ENCODE measurements at places on chromosomes 3 and 15.

DNA sequence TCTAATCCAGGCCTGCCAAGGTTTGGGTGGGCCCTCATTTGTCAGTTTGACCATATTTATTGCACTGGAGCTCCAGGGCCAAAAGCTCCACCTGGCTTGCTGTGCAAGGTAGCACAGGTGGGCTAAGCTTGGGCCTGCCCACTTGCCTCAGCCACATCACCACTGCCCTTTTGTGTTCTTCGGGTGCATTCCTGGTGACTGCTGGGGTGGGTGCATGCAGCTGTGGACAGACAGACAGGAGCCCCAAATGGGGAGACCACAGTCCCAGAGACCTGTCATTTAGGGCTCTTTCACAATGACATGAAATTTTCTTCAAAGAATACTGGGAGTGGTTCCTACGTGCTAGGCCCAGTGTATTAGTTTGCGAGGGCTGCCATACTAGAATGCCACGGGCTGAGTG is 2.7 kb downstream of the MESP2 start:
- H3K4me1 ChIP-seq: peaks cover 16% of the 10 kb centered on the region
- no peaks in the 10 kb centered on the region for H3K36me3 ChIP-seq
- no peak overlapping the region for H3K27ac ChIP-seq

DNA sequence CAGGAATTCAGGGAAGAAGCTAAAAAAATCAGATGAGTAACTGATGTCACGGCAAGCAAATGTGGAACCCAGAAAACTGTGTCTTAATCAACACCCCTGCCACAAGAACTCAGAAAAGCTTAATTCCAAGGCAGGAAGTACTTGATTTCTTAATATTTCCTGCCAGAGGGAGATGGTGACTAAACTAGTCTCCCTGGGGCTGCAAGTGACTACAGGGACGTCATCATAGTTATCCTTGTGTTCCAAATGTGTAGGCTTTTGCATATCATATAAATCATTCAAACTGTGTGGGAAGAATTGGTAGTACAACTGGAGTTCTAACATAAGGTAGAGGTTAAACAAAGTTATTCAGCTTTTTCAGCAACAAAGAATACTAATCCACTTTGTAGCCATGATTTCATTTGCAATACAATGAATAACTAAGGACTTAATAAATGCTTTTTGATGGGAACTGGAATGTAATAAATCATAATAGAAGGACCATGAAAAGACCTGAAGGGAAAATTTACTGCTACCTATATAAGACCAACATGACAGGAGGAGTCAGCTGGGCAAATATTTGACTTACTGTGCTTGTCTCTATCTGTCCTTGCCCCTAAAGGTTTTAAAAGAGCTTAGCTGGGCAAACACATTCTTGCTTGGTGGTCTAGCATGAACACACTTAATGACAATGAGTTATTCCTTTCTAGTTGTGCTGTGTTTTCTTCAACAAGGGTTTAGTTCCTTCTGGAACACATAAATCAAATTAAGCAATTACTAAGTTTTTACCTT is 76.0 kb upstream of the NECTIN3 start:
- DNase-seq: peak; percentile 73
- no peak overlapping the region for H3K4me3 ChIP-seq
- H3K27me3 ChIP-seq: no peaks in the 10 kb centered on the region
- no peaks in the 10 kb centered on the region for H3K36me3 ChIP-seq
- peaks cover 2% of the 10 kb centered on the region for H3K4me1 ChIP-seq

DNA sequence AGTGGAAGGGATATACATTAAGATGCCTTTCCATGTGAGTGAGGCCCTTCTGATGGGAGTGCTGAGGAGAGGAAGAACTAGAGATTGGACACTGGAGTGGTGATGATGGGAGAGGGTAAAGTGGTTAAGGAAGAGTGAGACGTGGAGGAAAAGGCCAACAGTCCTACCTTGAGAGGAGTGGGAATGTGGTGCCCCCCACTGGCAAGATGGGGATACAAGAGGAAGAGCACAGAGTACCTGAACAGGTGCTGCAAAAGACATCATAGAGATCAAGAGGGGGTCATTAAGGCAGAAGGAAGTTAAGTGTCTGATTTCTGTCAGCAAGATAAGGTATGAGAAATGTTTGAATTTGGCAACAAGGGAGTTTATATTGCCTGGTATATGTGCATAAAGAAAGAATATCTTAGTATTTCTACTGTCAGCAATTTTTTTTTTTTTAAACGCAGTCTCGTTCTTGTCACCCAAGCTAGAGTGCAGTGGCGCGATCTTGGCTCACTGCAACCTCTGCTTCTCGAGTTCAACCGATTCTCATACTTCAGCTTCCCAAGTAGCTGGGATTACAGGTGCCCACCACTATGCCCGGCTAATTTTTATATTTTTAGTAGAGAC is 34.0 kb downstream of the ARIH2 start:
- no peak overlapping the region for H3K27ac ChIP-seq
- H3K27me3 ChIP-seq: no peaks in the 10 kb centered on the region
- H3K4me1 ChIP-seq: peaks cover 3% of the 10 kb centered on the region
- DNase-seq: no peak
- no peak overlapping the region for H3K4me3 ChIP-seq

GRCh38 chr3:156382458-156383346 is 172.2 kb downstream of the SSR3 start:
- peak; percentile 30 for DNase-seq
- H3K4me3 ChIP-seq: no peak overlapping the region
- H3K4me1 ChIP-seq: no peaks in the 10 kb centered on the region
- no peak overlapping the region for H3K27ac ChIP-seq

DNA sequence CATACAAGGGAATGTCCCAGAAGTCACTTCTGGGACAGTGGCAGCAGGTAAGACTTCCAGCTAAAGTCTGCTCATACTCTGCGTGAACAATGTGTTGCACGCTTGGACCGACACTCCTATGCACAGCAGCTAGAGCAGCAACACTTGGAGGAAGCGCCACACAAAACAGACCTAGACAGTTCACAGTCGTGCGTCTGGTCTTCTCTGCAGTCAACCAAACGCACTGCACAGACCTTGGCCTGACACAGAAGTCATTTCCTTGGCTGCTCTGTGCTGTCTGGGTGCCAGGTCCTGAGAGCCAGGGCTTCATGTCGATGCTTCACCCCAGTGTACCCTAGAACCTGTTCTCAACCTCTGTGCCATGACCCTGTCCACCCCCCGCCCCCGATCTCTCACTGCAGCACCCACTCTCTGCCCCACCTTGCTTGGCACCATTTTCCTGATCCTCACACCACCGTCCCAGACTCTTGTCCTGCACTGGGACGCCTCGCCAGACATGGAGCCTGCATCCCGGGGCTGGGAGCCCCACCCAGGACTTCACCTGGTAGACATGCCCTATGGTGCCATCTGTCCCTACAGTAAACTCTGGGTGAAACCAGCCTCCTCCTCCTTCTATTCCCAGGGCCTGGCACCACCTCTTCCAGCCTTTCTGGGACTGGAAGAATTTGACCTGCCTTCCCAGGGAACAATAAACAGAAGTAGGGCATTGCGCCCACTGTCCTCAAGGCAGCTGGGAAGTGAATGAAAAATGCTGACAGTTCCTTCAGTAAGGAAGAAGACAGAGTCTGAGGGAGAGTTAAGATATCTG is 3.1 kb downstream of the ATP10A start:
- H3K36me3 ChIP-seq: no peaks in the 10 kb centered on the region
- H3K27me3 ChIP-seq: no peaks in the 10 kb centered on the region
- peaks cover 36% of the 10 kb centered on the region for H3K4me1 ChIP-seq
- DNase-seq: no peak
- H3K27ac ChIP-seq: no peak overlapping the region
- no peak overlapping the region for H3K4me3 ChIP-seq

DNA sequence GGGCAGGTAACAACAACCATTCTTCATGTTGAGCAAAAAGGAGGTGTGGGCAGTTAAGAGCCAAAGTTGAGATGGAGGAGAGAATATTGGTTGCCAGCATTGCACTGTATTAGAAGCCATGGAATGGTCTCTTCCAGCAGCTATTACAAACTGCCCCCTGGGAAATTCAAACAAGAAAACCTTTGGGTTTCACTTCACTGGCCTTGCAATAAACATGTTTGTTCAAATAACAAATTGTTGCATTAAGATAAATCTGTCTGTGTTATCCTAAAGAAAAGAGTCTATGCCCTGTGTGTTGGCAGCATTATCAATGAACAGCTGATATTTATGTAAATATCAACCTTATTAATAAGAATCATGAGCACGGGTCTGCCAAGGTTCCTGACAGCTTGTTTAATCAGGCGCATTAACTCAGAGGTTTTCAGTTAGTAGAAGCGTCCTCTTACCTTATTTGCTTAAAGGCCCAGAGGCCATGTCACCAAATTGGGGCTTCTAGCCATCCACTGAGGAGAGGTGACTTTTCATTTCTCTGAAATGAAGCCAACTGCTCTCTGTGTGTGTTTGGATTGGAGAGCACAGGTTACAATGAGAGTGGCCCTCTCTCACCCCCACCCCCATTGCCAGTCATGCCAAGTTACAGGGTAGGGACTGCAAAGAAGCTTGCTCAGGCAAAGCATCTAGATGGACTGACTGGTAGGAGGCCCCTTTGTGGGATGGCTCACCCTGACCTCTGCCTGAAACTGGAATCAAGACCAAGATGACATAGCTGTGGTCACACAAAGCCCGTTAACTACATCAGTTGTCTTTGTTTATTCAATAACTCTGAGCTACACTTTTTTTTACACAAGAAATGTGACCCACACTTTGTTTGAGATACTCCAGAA is 10.5 kb downstream of the FILIP1L start:
- H3K36me3 ChIP-seq: no peaks in the 10 kb centered on the region
- H3K4me1 ChIP-seq: peaks cover 8% of the 10 kb centered on the region
- H3K27ac ChIP-seq: peak overlapping the region; percentile 48
- H3K4me3 ChIP-seq: no peak overlapping the region
- no peaks in the 10 kb centered on the region for H3K27me3 ChIP-seq

- no peaks in the 10 kb centered on the region for H3K27me3 ChIP-seq
- H3K27ac ChIP-seq: no peak overlapping the region
- H3K36me3 ChIP-seq: peaks cover 3% of the 10 kb centered on the region
- peaks cover 11% of the 10 kb centered on the region for H3K4me1 ChIP-seq
Measured at GRCh38 chr15:64640146-64640871, 135.1 kb downstream of the RBPMS2 start.

DNA sequence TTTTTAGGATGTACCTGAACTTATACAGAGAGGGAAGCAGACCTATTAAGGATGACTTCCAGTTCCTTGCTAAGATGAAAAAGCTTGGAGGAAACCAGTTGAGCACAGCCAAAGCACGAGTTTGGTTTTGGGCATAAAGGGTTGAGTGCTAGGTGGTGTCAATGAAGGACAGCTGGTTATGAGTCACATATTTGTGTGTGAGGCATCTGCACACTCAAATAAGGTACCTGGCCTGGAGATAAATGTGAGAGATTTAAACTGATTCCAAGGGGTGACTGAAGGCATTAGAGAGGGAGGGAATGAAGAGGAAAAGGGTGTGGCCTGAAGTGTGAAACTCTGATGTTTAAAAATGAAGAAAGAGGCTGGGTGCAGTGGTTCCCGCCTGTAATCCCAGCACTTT is 486.7 kb downstream of the DIPK2A start:
- no peaks in the 10 kb centered on the region for H3K36me3 ChIP-seq
- H3K4me3 ChIP-seq: no peak overlapping the region
- no peaks in the 10 kb centered on the region for H3K27me3 ChIP-seq

- DNase-seq: no peak
- H3K27ac ChIP-seq: no peak overlapping the region
- H3K27me3 ChIP-seq: no peaks in the 10 kb centered on the region
- no peak overlapping the region for H3K4me3 ChIP-seq
- peaks cover 11% of the 10 kb centered on the region for H3K4me1 ChIP-seq
- H3K36me3 ChIP-seq: no peaks in the 10 kb centered on the region
Measured at GRCh38 chr15:63232405-63232804, 43.0 kb downstream of the RAB8B start.

DNA sequence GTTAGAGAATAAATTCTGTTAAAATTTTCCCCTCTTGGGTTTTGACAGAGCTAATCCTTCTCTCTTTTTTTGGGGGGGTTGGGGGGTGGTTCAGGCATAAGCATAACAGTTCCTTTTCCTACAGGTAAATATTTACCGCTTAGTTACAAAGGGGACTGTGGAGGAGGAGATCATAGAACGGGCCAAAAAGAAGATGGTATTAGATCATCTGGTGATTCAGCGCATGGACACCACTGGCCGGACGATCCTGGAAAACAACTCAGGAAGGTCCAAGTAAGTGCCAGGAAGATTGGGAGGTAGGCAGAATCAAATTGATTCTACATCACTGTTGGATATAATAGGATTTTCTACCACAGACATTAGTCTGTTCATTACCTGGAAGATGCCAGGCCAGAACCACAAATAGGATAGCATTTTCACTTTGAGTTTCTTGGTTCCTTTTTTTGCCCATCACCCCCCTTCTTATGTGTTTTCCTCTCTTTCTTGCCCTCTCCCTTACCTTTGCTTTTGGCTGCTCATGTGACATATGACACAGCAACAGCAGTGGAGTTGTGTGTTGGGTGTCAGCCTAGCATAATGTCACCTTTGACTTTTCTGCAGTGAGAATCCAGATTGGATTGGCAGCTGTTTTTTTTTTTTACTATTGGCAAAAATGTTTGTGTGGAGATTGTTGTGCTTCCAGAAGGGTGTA is 79.0 kb downstream of the CHD2 start:
- no peaks in the 10 kb centered on the region for H3K4me1 ChIP-seq
- no peak overlapping the region for H3K27ac ChIP-seq
- H3K27me3 ChIP-seq: no peaks in the 10 kb centered on the region

DNA sequence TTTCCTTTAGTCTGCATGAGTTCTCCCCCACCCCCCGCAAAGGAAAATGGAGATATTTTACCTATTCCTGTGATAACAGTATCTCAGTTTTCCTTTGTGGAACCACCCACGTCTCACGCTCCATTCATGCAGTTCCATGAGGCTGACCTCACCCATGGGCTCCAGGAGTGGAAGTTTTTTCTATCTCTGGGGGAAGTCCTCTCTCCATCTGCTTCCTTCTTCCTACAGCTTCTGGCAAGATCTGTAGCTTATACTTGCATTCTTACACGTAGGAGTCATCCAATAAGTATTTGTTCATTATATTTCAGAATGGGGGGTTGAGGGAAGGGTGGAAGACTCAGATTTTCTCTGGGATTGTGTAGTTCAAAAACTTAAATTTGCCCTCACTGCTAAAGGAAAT is 5.8 kb upstream of the GLCE start:
- no peak overlapping the region for H3K27ac ChIP-seq
- no peaks in the 10 kb centered on the region for H3K36me3 ChIP-seq
- peak; percentile 61 for DNase-seq
- peaks cover 14% of the 10 kb centered on the region for H3K27me3 ChIP-seq

DNA sequence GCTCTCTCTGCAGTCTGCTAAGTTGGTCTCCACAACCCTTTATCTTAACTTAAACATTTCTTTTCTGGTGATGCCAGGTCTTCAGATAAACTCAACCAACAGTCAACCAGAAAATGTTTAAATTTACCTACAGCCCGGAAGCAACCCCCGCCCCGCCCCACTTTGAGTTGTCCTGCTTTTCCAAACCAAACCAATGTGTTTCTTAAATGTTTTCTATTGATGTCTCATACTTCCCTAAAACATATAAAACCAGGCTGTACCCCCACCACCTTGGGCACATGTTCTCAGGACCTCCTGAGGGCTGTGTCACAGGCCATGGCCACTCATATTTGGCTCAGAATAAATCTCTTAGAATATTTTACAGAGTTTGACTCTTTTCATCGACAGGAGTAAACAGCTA is 13.2 kb upstream of the GPR160 start:
- no peak overlapping the region for H3K27ac ChIP-seq
- no peaks in the 10 kb centered on the region for H3K27me3 ChIP-seq
- peaks cover under 1% of the 10 kb centered on the region for H3K4me1 ChIP-seq
- no peak for DNase-seq

Measured in mesenchymal stem cell (in vitro differentiated cells and primary cell).